ENCODE measurements at places on chromosomes 7 and 10.

DNA sequence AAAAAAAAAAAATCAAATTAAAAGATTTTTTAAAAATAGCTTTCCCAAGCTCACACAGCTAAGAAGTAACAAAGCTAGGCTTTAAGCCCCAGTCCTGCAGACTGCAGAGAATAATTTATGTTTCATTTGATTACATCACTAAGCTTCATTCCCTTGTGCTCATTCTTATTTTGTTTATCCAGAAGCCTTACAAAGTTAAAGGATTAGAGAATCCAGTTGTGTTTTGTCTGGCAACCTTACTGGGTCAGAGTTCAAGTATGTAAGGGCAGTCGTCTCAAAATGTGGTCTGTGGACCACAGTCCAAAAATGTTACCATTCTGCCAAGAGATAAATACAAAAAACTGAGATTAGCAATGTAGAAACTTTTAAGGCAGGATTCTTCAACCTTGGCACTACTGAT lies 32.1 kb upstream of the EZH2 start:
- DNase-seq = no peak

DNA sequence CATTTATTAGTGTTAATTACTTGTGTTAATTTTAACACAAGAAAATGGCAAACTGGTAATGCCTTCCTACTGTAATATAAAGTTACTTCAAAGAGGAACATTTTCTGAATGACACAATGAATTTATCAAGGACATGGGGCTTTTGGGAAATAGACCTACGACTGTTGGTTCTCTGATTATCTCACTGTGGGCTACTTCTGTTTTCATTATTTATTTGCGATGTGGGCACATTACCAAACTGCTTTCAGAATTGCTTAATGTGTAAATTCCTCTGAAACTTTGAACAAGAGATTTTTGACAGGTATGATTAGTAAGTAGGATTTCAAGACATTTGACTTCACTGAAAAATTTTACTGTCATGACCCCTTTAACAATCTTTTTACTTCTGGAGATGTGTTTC lies 535.6 kb downstream of the CNTNAP2 start:
- DNase-seq = no peak

- no peak for DNase-seq
Measured at GRCh38 chr7:138491612-138492386, 31.7 kb downstream of the TRIM24 start.

DNA sequence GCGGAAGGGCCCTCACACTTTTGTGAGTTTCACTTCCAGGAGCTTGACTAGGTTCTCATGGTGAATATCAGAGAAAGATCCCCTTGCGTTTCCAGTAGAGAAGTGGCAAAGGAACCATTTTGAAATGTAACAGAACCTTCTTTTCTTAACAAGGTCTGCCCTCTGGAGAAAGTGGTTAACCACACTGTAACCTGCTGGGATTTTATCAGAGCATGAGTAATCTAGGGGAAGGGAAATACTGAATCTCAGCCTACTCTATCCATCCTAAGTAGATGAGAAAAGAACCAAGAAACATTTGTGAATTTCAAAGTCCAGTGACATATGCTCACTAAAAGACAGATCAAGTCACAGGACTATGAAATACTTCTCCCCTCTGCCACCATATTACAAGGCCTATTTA lies 235.5 kb downstream of the ZEB1 start:
- no peak for DNase-seq

- no peak for DNase-seq
Measured at GRCh38 chr7:20991544-20991943, 204.9 kb upstream of the SP8 start.

- no peak for DNase-seq
Measured at GRCh38 chr10:72694476-72695369, 2.8 kb downstream of the MCU start.

DNA sequence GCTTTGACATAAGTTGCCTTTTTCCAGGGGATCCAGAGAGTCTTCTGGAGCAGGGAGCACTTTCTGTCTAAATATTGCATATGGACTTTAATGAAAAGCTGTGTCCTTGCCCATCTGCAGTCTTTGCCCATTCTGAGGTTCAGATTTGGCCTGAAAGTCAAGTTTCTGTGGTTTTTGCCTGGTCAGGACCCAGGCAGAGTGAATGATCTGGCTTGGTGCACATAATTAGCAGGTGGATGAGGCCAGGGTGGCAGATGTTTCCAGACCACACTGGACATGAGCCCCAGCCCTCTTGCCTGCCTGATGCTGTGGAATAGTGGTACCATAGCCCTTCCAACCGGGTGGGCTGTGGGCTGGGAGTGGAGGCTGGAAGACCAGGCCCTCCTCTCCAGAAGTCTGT lies 11.0 kb downstream of the HECW1 start:
- no peak for DNase-seq

DNA sequence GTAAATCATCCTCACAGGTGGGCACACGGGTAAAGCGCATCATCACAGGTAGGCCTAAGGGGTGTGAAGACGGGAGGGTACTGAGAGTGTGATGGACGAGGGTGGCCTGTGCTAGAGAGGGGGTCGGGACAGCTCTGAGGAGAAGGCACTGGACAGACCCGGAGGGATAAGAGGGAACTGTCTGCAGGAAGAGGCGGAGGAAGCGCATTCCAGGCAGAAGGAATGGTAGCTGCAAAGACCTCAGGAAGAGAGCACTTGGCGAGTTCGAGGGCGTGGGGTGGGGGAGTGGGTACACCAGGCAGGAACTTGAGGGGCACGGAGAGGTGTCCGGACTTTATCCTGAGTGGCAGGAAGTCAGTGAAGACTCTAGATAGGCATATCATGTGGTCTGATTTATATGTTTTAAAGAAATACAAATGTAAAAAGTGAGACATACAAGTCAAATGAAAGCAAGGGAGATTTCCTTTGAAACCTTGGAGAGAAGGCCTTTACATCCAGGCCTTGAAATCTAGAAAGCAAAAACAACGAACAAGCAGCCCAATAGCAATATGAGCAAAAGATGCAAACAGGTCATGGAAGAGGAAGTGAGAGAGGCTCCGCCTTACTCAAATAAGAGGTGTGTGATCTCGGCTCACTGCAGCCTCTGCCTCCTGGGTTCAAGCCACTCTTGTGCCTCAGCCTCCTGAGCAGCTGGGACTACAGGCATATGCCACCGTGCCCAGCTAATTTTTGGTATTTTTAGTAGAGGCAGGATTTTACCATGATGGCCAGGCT lies 3.6 kb downstream of the LHPP start:
- peak; percentile 60 for DNase-seq

GRCh38 chr7:137626469-137627067 lies 220.2 kb downstream of the DGKI start:
- peak; percentile 5 for DNase-seq

DNA sequence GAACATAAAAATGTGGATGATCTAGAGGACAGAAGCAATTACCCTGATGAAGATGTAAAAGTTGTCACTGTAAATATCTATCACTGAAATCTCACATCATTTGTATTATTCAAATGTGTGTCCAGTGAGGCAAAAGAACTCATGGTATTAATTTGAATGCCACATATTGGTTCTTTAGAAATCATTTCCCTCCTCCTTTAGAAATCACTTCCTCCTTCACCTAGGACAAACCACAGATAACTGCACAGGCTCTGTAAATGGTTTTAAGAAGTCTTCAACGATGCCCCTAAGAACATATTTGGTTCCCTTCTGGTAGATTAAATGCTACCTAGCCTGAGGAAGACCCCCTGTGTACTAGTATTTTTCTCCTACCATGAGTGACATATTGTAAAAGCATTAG lies 33.1 kb upstream of the ZNF518A start:
- DNase-seq = no peak

- DNase-seq = peak; percentile 43
Measured at GRCh38 chr7:40015790-40016296, 65.8 kb downstream of the CDK13 start.

DNA sequence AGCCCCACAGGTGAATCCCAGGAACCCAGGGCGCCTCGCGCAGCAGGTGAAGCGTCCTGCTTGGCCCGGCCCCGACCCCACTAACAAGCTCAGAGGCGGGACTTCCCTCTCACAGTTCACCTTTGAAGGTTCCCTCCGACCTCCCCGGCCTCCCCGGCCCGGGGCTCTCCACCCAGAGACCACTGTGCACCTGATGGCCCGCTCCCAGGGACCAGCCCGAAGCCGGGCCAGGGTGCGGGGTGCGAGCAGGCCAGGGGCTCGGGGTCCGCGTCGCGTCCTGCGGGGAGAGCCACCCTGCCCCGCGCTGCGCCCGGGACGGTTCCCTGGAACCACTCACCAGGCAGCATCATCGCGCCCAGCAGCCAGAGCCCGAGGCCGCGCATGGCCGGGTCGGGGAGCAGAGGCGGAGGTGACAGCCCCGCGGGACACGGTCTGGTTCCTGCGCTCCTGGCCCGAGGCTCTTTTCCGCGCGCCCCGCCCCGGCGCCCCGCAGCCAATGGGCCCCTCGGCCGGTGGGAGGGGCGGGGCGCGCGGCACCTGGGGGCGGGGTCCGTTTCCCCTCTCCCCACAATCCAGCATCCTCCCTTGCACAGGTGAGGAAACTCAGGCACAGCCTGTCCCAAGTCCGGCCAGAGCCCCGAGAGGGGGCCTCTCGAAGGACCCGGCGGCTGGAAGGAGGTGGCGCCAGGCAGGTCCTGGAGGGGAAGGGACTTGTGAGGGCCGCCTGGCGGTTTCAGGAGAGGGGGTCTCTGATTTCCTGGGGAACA lies at the start of gene ADAM8:
Gene ADAM8 (minus strand): TSS at position 434 of the 767 bp plus-strand sequence. CDS start 51 bp downstream, at position 383.
- DNase-seq = no peak

GRCh38 chr7:27409776-27410175 lies 167.2 kb downstream of the EVX1 start:
- DNase-seq = no peak

GRCh38 chr7:7688956-7689355 lies 29.5 kb downstream of the RPA3 start:
- no peak for DNase-seq

GRCh38 chr7:30344513-30344912 lies 60.1 kb downstream of the ZNRF2 start:
- DNase-seq = no peak

All from GM12864 (cell line).